ELF-1 (cell line): ENCODE measurements at places on chromosomes 13 and 19.
A peak's percentile ranks its signal among the peaks of the same experiment; 100 is the strongest.

- no peak for DNase-seq
Observed at GRCh38 chr19:42273407-42274064, 4.5 kb downstream of the CIC start.

DNA sequence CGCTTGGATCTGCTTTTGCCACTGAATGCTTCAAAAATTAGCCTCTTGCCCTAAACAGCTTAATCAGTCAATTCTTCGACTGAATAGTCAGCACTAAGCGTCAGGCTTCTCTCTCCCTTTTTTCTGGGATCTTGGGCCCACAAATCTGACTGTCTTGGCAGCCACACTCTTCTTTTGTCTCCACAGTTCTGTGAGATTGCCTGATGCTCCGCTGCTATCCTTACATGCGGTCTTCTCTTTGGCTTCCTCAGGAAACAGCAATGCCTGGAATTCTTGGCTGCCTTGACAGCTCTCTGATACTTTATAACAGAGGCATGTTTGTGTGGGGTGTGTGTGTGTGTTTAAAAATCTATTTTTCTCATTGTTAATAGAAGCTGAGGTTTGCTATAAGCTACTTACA, 32.6 kb downstream of the ERCC5 start:
- DNase-seq, result no peak

- DNase-seq, result peak; percentile 41
Observed at GRCh38 chr19:40754611-40755247, 3.7 kb downstream of the SNRPA start.

DNA sequence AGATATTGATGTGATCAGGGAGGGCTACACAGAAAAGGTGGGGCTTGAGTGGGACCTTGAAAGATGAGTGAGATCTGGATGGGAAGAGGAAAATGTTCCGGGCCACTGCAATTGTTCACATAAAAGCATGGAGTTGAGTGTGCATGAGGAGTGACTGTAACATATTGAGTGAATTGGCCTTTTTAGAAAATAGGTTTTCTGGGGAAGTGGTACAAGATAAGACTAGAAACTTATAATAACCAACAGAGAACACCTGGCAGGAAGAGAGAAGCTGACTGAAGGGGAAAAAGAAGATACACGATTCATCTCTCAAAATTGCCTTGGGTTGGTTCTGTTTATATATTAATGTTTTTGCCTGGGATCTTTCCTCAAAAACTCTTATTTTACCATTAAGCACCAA, 32.2 kb downstream of the SLC10A2 start:
- no peak for DNase-seq

GRCh38 chr19:39038098-39038497, 5.7 kb upstream of the FBXO27 start:
- DNase-seq, result peak; percentile 69

DNA sequence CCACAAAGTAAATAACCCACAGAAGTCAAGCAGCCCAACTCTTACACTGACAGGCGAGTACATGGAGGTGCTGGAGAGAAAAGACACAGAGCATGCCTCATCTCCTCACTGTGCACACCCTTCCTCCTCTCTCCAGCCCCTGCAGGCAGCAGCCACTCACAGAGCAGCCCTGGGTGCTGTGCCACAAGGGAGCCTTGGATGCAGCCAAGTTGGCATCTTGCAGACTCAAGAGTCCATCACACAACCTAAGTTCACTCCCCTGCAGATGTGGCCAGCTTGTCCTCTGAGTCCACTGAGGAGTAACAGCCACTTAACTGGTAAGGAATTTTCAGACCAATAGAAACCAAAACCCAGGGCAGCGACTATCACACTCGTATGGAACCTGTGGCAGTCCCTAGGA, 47.4 kb downstream of the BRD4 start:
- no peak for DNase-seq
